ENCODE measurements at places on chromosomes 3 and 15. TPM values are rescaled to one million over a fixed set of nuclear protein-coding genes. Genes with fewer than 3 reads are reported as not detected.

- H3K27me3 ChIP-seq, result no peaks in the 10 kb centered on the region
- H3K4me1 ChIP-seq, result peaks cover 69% of the 10 kb centered on the region
- H3K4me3 ChIP-seq, result no peak overlapping the region
Observed at GRCh38 chr3:123723070-123723469, 138.2 kb upstream of the HACD2 start.

The SLC35G2 gene
- 9.1 TPM for total RNA-seq

DNA sequence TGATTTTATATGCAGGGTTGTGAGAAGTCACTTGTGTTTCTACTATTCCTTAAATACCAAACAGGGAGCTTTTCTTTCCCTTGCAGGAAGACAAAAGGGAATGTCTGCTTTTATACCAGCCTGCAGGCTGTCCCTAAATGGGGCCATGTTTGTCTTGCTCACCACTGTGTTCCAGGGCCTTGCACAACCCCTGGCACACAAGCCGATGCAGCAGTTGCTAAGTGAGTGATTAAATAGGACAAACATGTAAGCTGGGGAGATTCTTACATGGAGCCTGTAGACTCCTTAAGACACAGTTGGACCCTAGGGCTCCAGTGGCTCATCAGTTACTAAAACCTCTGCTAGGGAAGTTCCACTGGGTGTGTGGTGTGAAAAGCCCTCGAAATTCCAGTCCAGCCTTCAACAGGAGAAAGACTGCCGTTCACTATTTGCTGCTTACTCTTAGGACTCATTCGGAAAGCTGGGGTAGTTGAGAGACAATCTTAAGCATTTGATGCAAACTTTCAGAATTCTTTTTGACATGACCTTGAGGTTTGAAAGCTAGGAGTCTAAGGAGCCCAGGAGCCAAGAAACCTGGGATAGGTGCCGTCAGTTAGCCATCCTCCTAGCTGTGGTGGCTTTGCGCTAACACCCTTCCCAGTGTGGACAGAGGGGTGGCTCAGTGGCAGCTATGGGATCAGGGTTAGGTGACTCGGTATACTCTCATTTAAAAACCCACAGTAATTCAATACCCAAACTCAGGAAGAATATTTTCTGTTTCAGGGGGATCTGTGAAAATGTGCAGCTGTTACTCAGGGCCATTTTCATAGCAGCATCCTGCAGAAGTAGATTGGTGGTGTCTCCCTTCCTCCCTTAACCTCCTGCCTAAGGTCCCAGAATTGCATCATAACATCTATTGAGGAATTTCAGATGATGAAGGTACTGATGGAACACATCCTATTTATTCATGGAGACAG is 39.1 kb downstream of the SYNM start:
- peaks cover 9% of the 10 kb centered on the region for H3K4me1 ChIP-seq
- peak; percentile 70 for DNase-seq
- H3K36me3 ChIP-seq, result peaks cover 6% of the 10 kb centered on the region
- no peak overlapping the region for H3K4me3 ChIP-seq

DNA sequence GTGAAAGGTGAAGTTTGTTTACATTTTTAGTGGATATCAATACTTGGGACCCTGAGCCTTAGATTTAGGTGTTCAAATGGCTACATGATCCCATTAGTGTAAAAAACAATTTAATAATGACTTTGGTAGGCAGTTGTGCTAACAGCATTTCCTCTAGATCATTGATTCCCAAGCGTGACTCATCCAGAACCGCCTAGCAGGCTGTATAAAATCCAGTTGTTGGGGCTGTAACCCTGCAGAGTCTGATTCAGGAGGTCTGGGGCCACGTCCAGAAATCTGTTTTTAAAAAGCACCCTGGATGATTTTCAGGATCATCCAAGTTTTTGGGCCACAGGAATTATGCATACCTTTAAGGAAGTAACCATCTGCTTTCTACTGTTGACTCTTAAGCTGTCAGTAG is 156.4 kb downstream of the TP63 start:
- DNase-seq, result no peak
- H3K4me3 ChIP-seq, result no peak overlapping the region
- H3K36me3 ChIP-seq, result no peaks in the 10 kb centered on the region
- H3K27ac ChIP-seq, result no peak overlapping the region
- H3K27me3 ChIP-seq, result no peaks in the 10 kb centered on the region
- H3K4me1 ChIP-seq, result no peaks in the 10 kb centered on the region

DNA sequence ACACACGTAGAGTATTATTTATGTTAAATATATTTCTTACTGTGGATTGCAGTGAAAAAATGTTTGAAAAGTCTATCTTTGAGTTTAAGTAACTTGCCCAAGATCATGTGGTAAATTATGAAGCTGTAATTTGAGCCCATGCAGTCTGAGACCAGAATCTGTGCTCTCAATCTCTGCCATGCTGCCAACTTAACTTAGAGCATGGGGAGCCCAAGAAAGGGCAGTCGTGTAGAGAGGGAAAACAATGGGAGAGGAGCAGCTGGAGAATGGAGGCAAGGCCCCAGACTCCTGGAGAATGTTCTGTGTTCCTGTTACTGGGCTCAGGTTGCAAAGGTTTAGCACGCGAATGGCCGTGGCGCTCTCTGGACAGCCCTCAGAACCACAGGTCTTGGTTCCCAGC is 311.6 kb upstream of the RASGRP1 start:
- DNase-seq, result no peak
- peaks cover 29% of the 10 kb centered on the region for H3K4me1 ChIP-seq
- H3K4me3 ChIP-seq, result no peak overlapping the region
- no peak overlapping the region for H3K27ac ChIP-seq
- no peaks in the 10 kb centered on the region for H3K27me3 ChIP-seq

The EPHA3 gene
- total RNA-seq, result 11.7 TPM

The MAPKAPK3 gene
- total RNA-seq, result 96.1 TPM

The RTP1 gene
- not detected for total RNA-seq

- H3K4me1 ChIP-seq, result peaks cover 4% of the 10 kb centered on the region
Observed at GRCh38 chr15:40511093-40511471, 40.3 kb downstream of the CHST14 start.

DNA sequence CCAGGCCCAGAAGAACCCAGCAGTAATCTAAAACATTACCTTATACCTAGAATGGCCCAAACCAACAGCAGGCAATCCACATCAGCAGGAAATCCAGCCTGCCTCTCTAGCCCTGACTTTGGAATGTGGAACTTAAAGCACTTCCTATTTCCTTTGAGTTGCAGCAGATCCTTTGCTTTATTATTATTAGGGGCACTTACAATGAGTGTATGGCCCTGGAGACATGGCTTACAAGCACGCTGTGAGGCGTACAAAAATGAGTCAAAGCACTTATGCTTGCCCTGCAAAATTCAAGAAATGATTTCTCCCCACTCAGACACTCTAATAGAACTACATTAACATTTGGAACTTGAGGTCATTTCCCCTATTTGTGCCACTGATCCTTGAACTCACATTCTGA is 9.5 kb upstream of the KNSTRN start:
- H3K4me3 ChIP-seq, result no peak overlapping the region
- H3K36me3 ChIP-seq, result no peaks in the 10 kb centered on the region
- DNase-seq, result no peak
- H3K4me1 ChIP-seq, result no peaks in the 10 kb centered on the region
- no peak overlapping the region for H3K27ac ChIP-seq

GRCh38 chr3:175486255-175486654 is 627.1 kb downstream of the NAALADL2 start:
- H3K27ac ChIP-seq, result no peak overlapping the region
- no peaks in the 10 kb centered on the region for H3K36me3 ChIP-seq
- no peak overlapping the region for H3K4me3 ChIP-seq
- H3K4me1 ChIP-seq, result no peaks in the 10 kb centered on the region
- DNase-seq, result peak; percentile 3

DNA sequence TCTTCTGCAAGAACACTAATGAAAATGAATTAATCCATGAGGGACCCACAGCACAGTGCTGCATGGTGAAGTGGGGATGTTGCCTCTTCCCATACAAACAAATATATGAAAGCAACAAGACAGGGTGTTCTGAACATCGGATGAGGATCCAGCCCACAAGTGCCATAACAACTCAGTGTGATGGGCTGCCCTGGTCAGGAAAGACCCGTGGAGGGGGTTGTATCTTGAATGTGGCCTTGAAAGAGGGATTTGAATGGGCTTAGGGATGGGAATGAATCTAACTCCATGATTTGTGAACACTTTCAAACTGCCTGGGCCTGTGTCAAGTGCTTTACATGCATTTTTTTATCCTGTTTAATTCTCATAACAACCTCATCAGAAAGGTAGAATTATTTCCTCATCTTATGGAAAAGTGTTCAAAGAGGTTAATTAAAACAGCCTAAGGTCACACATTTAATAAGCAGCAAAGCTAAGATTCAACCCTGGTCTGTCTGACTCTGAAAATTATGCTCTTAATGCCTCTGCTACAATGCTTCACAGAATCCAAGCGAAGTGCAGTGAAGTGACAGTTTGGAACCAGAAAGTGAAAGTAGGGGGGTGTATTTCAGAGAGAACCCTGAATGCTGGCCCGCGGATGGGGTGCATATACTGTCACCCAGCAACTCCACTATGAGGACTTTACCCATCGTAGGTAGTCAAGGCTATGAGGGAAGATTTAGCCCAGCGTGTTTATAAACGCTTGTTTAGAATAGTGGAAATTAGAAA is 65.6 kb upstream of the HEG1 start:
- no peak overlapping the region for H3K27ac ChIP-seq
- H3K4me3 ChIP-seq, result no peak overlapping the region
- no peak for DNase-seq
- H3K27me3 ChIP-seq, result no peaks in the 10 kb centered on the region
- no peaks in the 10 kb centered on the region for H3K36me3 ChIP-seq

The SLC28A2 gene
- 0.28 TPM for total RNA-seq

The LRRFIP2 gene
- 106 TPM for total RNA-seq

- H3K27ac ChIP-seq, result no peak overlapping the region
- no peaks in the 10 kb centered on the region for H3K4me1 ChIP-seq
- no peaks in the 10 kb centered on the region for H3K27me3 ChIP-seq
- H3K4me3 ChIP-seq, result no peak overlapping the region
Observed at GRCh38 chr15:87293031-87293430, 963.5 kb downstream of the NTRK3 start.

GRCh38 chr3:80542456-80542855 is 774.7 kb upstream of the ROBO1 start:
- no peaks in the 10 kb centered on the region for H3K27me3 ChIP-seq
- no peak for DNase-seq
- no peaks in the 10 kb centered on the region for H3K4me1 ChIP-seq
- no peaks in the 10 kb centered on the region for H3K36me3 ChIP-seq
- no peak overlapping the region for H3K27ac ChIP-seq

DNA sequence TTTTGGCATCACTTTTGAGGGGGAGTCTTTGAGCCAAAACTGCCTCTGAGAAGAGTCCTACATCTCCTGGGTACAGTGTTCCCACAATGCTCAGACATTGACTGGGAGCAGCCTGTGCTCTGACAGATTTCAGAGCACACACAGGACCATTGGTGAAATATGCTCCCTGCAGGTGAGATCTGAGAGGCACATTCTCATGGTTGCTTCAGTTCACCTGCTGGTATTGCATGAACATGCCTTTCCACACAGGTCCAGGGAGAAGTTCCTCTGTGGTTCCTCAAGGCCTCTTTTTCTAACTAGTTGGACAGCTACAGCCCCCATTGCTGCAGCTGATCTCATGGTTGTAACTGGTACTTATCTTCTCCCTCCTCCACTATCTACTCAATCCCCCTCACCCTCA is 37.0 kb downstream of the FOXL2 start:
- no peak overlapping the region for H3K4me3 ChIP-seq
- no peak overlapping the region for H3K27ac ChIP-seq
- no peaks in the 10 kb centered on the region for H3K36me3 ChIP-seq
- no peaks in the 10 kb centered on the region for H3K4me1 ChIP-seq

The CAPN3 gene
- total RNA-seq, result 20.9 TPM

The ABHD6 gene
- 11.7 TPM for total RNA-seq

The PARP15 gene
- total RNA-seq, result 4.4 TPM

The NT5DC2 gene
- total RNA-seq, result 32.7 TPM
